NCI-H1417 (cell line): ENCODE measurements at places on chromosomes 7 and 10.

DNA sequence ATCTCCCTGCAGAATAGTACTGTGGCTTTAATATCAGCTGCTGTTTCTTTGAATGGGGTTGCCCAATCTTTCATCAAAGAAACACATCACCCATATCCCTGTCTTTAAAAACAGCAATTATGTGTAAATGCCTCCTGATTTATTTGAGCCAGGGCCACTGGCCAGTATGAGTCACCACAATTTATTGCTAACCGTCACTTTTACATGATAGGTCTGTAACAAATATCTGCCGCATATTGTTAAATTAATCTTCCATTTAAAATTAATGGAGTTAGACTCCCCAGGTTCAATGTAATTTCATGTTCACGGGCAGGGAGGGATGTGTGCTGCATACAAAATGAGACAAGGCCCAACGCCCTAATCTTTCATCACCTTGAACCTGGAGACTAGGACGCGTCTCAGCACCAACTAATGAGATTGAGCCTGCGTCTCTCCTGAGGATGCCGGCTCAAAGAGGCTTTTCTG is 673.4 kb downstream of the AUTS2 start:
- DNase-seq, result no peak

DNA sequence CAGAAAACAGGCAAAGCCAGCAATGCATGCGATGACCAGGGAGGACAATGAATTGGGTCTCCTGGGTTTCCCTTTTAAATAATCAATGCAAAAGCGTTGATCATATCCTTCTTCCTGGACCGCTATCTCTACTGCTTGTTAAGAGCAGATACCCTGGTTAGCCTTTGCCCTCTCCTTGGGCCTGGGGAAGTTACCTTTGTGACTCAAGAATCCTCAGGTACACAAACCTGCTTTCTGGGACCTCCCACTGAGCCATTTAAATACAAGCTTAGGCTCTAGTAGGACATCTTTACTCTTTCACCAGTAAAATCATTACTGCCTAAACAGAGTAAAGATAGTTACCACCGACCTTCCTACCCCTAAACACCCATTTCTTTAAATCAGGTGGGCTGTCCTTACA is 173.9 kb downstream of the WNT2 start:
- DNase-seq, result no peak

GRCh38 chr7:143906151-143906550 is 4.2 kb upstream of the TCAF1 start:
- no peak for DNase-seq

GRCh38 chr10:17780727-17781126 is 28.4 kb upstream of the MRC1 start:
- no peak for DNase-seq

DNA sequence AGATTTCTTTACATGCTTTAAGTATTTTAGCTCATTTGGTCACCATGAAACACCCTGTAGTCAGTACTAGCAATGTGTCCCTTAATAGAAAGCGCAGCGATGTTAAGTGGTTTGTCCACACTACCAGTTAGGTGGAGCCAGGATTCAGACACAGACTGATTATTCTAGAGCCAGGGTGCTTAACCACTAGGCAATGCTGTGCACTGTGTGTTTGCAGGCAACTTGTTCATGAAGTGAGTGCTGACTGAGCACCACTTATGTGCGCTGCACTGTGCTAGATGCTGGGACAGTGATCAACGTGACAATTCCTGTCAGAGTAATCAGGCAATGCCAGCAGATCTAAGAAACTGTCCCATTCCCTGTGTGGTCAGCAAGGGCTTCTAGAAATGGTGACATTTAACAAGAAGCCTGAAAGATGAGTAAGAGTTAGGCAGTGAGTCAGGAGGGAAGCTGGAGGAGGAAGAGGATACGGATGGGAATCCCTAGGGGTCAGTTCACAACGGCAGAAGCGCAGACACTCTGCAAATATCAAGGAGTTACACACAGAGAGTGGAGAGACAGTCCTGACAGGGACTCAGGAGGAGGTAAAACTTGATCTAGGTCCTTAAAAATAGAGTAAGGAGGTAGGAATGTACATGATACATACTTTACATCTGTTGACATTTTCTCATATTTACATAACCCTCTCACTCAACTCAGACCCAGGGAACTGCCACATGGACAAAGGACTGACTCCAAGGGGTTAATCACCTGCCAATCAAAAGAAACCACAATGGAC is 69.7 kb upstream of the EGR2 start:
- no peak for DNase-seq

GRCh38 chr7:114783508-114783907 is 138.4 kb upstream of the MDFIC start:
- no peak for DNase-seq

DNA sequence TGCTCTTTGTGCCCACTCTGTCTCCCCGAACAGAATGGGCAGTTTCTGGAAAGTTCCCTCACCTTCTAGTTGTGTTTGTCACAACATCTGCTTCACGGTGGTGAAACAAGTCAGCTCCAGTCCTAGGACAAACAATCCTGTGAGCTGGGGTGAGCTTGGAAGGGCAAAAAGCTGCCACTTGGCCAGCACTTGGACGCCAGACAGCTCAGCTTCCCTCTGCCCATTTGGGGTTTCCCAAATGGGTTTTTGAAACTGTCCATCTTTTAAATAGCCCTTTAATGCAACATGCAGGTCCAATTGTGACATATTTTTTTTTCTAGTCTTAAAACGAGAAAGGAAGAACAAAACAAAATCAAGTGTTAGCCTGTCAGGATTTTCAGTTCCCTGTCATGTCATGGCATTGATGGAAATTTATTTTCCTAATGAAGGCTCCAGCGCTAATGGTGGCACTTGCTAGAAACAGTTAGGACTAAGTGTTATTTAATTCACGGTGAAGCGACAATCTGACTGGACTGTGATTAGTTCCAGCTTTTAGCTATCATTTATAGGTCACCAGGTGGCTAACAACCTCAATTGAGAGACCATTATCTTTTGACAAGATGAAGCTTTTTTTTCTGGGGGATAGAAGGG is 181.7 kb downstream of the MYOF start:
- DNase-seq, result no peak

GRCh38 chr7:143243614-143244013 is 19.6 kb upstream of the GSTK1 start:
- no peak for DNase-seq

GRCh38 chr10:112677689-112678088 is 230.7 kb downstream of the VTI1A start:
- peak; percentile 0 for DNase-seq

DNA sequence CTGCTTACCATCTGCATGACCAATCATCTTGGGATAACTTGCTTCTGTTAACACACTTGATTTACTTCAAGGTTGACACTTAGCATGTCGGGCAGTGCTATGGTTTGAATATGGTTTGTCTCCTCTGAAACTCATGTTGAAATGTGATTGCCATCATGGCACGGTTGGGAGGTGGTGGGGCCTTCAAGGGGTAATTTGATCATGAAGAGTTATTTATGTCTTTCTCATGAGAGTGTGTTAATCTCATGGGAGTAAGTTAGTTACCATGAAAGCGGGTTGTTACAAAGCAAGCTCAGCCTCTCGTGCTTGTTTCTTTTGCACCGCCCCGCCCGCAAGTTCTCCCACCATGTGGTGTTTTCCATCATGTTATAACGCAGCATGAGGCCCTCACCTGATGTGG is 163.6 kb downstream of the DOCK4 start:
- peak; percentile 92 for DNase-seq

- DNase-seq, result no peak
Observed at GRCh38 chr7:3438352-3438751, 137.3 kb downstream of the SDK1 start.

- no peak for DNase-seq
Observed at GRCh38 chr7:2753148-2753547, 65.1 kb downstream of the AMZ1 start.

DNA sequence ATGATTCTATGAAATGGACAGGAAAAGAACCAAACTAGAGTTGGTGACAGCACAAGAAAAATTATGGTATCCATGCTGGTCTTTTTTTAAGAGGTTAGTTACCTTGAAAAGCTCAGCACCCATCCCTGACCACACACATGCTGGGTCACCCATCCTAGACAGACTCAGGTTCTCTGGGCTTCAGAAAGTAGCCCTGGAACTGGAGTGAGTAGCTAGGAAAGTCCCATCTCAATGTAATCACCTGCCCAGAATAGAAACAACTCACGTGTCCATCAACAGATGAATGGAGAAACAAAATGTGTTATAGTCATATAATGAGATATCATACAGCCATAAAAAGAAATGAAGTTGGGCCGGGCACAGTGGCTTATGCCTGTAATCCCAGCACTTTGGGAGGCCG is 37.0 kb downstream of the GSDME start:
- DNase-seq, result no peak

DNA sequence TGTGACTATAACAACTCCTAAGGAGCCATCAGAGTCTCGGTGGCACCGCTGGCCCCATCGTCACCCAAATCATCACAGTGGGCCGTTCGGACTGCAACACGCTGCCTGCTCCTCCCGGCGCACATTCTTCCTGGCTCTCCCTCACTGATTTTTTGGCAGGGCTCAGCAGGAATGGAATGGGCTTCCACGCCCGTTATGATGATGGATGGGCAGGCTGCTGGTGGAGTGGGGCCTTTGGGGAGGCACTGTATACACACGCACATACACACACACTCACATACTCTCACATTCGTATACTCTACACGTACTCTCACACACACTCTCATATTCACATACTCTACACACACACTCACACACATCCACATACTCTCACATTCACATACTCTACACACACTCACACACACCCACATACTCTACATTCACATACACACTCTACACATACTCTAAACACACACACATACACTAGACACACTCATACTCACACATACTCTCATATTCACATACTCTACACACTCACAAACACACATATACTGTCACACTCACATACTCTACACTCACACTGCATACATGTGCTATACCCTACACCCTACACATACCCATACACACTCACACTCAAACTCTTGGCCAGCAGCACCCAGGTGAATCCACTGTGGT is 99.8 kb downstream of the KCNMA1 start:
- no peak for DNase-seq

- DNase-seq, result no peak
Observed at GRCh38 chr10:118102121-118102520, 55.4 kb upstream of the RAB11FIP2 start.

- no peak for DNase-seq
Observed at GRCh38 chr7:51629206-51629605, 312.6 kb upstream of the COBL start.

DNA sequence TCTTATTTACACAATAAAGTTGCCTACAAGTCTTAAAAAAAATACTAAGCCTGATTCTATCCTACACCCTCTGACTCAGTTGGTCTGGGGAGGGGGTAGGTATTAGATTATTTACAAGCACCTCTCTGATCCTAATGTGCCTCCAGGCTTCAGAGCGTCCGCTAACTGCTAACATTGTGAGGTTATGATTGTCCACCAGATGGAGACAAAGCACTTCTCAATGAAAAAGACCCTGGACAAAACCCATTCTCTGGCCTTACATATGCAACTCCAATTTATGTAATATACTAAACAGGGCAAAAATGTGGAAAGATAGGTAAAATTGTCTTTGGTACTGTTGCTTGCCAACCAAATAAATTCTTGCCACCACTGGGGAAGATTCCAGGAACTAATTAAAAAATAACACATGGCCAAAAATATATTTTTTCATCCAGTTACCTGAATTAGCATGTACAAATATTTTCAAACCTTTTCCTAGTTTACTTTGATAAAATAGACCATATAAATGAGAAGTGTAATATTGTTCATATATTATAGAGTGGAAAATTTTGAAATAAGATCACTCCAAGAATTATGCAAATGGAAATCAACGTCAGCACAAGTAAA is 92.4 kb downstream of the KIF20B start:
- peak; percentile 84 for DNase-seq

GRCh38 chr7:106006906-106007305 is 43.8 kb downstream of the CDHR3 start:
- DNase-seq, result no peak

- no peak for DNase-seq
Observed at GRCh38 chr7:17033245-17033644, 151.5 kb upstream of the AGR3 start.

DNA sequence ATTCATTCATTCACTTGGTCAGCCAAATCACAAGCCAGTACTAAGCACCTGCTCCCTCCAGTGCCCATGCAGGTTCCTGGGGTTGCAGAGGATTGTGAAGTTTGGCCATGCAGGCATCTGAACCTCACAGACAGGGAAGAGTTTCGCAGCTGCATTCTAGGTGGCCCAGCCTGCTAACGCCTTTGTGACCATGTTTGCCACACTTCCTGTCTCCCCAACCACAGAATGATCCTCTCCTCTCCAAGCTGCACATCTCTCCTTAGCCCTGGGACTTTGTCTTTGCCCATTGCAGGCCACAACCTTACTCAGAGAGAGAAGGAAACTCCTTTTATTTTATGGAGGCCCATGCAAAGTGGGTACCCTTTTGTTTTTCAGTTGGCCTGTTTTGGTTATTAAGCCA is 31.8 kb downstream of the EPDR1 start:
- DNase-seq, result no peak

GRCh38 chr7:5646846-5647245 is 134.6 kb downstream of the RNF216 start:
- DNase-seq, result no peak

DNA sequence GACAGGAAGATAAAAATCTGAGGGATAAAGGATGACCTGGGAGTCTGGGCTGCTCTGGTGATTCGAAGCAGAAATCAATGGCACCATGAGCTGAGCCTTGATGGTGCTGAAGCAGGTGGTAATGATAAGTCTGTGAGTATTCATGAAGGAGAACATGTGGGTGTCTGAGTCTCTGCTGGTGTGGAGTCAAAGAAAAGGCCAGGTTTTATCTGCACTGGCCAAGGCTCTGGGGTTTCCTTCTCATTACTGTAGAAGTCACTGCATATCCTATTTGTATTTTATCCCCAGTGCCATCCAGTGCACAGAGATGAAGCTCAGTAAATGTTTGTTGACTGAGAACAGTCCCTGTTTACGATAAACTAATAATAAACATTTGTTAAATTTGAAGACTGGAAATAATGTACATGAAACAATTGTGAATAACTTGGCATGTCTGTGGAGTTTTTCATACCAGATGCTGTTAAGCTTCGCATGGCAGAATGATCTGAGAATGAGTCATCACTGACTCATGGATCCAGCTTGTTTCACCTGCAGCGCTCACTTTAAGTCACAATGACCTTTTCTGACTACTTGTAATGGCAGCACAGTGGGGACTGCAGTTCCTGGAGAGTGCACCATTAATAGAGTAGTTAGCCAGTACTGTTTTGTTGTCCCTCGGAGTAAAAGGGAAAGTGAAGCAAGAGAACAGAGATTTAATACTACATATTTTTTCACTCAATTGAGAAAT is 538.5 kb downstream of the HTR7 start:
- peak; percentile 11 for DNase-seq

DNA sequence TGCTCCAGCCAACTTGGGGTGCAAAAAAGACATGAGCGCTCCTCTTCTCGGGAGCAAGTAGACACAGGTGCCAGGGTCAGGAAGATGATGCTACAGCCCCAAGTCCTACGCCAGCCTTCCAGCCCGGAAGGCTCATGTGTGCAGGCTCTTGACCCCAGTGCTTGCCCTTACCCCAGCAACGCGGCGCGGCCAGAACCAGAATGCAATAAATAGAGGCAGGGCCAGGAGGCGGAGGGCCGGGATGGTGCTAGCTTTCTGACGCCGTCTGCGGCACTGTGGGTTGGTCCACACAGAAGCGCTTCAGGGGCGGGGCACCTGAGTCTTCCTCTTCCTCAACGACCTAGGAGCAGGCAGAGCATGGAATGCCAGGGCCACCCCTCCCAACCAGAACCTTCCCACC is 15.0 kb upstream of the BAZ1B start:
- DNase-seq, result no peak

- DNase-seq, result no peak
Observed at GRCh38 chr10:94281654-94282053, 81.1 kb downstream of the NOC3L start.
